G401 (cell line): ENCODE measurements at places on chromosomes 2 and 18. TPM values are rescaled to one million over a fixed set of nuclear protein-coding genes. Genes with fewer than 3 reads are reported as not detected.

DNA sequence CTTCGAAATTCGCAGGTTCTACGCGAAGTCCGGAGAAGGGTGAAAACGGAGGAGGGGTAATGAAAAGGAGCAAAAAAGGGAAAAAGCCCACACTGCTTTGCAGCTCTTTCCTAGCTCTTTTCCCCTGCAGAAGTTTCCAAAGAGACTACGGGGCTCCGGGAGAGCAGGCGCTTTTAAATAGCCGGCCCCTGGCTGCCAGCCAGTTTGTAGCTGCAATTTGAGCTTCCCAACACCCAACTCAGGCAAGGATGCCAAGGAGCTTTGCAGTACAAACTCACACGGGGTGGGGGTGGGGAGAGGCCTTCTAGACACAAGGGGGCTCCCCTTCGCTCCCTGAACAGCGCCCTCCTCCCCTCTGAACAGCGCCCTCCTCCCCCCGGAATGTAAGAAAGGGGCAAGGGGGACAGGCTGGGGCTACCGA, at the start of gene IGFBP5:
Gene IGFBP5, minus strand, starts transcription at position 149 of the 421 bp plus-strand sequence. CDS start 774 bp downstream, outside the sequence.
- DNase-seq: peak; percentile 85

DNA sequence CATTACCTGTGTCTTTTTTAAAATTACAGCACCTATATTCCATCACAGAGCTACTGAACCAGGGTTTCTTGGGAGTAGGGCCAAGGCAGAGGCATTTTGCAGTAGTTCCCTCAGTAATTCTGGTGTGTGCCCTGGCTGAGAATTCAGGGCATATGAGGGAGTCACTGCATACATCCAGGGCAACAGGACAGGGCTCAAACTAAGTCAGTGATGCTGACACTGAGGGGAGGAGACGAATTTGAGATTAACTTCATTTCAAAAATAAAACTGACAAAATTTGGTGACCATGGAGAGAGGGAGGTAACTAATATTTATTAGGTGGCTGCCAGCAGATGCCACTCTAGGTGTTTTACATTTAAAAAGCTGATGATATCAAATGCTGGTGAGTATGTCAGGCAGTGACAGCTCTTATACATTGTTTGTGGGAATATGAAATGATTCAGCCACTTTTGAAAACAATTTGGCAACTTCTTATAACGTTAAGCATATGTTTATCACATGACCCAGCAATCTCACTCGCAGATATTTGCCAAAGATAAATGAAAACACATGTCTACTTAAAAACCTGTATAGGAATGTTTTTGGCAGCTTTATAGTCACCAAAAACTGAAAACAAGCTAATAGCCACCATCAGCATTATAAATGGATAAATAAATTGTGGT, 20.3 kb downstream of the STRADB start:
- DNase-seq: no peak

DNA sequence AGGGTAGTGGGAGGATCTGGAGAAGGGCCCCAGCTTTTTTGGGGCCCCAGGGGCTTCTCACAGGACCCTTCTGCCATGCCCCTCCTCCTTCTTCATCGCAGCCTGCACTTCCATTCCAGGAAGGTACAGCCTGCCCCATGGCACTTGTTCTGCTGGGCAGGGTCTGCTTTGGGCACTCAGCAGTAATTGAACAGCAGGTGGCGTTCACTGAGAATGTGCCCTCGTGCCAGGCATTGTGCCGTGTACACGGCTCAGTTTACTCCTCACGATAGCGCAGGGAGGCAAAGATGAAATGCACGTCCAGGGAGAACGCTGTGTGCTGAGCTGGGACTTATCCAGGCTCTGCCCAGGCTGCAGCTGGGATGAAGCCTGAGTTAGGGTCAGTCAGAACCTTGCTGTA, 54.8 kb upstream of the ASB18 start:
- no peak for DNase-seq

DNA sequence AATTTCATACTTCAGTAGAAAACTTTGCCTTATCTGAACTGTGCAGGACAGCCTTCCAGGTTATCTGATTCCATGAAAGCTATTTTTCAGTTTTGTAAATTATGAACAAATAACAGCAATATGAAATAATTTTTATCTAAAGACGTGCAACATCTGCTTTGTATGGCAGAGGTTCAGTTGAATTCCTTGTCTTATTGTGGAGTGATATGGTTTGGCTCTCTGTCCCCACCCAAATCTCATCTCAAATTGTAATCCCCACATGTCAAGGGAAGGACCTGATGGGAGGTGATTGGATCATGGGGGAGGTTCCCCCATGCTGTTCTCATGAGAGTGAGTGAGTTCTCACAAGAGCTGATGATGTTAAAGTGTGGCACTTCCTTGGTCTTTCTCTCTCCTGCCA, 18.1 kb upstream of the RPIA start:
- DNase-seq: no peak

GRCh38 chr18:31657823-31658669, 26.3 kb downstream of the B4GALT6 start:
- DNase-seq: no peak

DNA sequence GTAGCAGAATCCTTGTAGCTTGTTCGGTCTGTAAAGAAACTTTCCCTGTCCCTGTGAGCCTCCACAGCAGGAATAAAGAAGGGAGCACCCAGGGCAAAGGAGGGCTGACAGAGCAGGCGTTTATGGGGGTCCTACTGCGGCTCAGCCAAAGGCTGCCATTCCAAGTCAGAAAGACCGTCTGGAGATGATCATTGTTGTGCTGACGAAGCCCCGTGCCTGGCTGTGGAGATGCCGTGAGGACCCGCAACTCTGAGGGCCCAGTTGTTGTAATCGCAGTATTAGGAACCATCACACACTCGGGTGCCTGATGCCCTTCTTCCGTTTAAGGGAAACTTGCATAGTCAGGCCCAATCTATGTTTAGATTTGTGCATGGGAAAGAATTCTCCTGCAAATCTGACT, 16.9 kb upstream of the VWA3B start:
- no peak for DNase-seq

- DNase-seq: no peak
Observed at GRCh38 chr2:240451108-240451611, 15.7 kb downstream of the GPC1 start.

- no peak for DNase-seq
Observed at GRCh38 chr2:33365264-33365970, 111.0 kb upstream of the RASGRP3 start.

GRCh38 chr18:59286341-59286740, 13.1 kb upstream of the RAX start:
- no peak for DNase-seq

- no peak for DNase-seq
Observed at GRCh38 chr2:189350540-189351209, 90.6 kb upstream of the WDR75 start.

DNA sequence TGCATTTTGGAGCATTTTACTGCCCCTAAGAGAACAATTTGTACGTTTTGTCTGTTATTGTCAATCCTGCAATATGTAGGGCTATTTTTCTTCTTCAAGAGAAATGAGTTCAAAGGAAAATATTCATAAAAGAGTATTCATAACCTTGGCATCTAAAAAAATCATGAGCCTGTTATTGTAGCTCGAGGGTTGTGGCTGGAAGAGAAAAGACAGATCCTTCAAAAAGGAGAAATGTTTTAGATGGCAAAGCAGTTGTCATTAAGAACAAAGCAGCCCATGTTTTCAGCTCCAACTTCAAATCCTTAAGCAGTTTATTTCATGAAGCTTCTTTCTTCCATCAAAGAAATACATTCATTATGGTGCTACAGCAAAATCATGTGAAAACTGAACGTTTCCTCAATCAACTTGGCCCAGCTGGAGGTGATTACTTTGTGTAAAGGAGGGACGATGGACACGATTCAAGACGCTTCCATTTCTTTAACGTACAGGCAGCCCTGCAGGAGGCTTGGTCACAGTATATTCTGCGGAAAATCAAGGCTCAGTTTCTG, 31.4 kb downstream of the QPCT start:
- DNase-seq: no peak

GRCh38 chr2:158936978-158937377, 31.5 kb upstream of the TANC1 start:
- no peak for DNase-seq

GRCh38 chr2:31810200-31810917, 200.4 kb downstream of the MEMO1 start:
- no peak for DNase-seq

GRCh38 chr2:115294999-115295398, 852.6 kb downstream of the DPP10 start:
- DNase-seq: no peak

DNA sequence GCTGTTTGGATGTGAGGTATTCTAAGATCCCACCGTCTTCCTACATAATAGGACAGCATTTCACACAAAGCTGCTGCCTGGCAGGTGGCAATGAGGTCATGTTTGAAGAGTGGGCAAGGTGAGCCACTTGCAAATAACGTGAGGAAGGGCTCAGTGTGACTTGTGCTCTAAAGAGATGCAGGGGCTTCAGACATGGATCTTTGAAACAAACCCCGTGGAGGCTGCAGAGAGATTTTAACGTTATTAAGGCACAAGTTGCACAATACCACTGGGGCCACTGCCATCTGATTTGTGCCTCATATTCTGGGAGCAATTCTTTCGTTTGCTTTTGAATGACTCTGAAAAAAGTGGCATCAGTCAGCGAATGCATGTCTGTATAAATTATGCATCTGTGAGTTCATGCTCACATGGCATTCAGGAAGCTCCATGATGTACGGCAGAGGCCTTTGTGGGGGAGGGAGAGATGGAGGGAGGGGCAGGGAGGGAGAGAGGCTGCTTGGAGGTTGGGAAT, 362.0 kb downstream of the SOX11 start:
- no peak for DNase-seq

- DNase-seq: peak; percentile 41
Observed at GRCh38 chr18:63131106-63131958, 188.2 kb downstream of the BCL2 start.

POMC gene
- not detected in 2 replicates for total RNA-seq

HDAC4 gene
- total RNA-seq: 4.5 and 7.7 TPM in 2 replicates

B3GNT7 gene
- total RNA-seq: 0.14 and 0.18 TPM in 2 replicates

MGAT4A gene
- total RNA-seq: 3.0 and 4.4 TPM in 2 replicates

ANKRD30B gene
- total RNA-seq: not detected in 2 replicates

ANKRD62 gene
- not detected in 2 replicates for total RNA-seq

LHCGR gene
- total RNA-seq: not detected in 2 replicates

OST4 gene
- 339 and 392 TPM in 2 replicates for total RNA-seq

PAX8 gene
- not detected in 2 replicates for total RNA-seq
